ENCODE measurements at places on chromosomes 16 and 17.

GRCh38 chr17:7440834-7441195, 1.5 kb downstream of the FGF11 start:
- no peak for DNase-seq

- no peak for DNase-seq
These were observed 485.7 kb downstream of the HS3ST4 start for GRCh38 chr16:26177438-26177837.

DNA sequence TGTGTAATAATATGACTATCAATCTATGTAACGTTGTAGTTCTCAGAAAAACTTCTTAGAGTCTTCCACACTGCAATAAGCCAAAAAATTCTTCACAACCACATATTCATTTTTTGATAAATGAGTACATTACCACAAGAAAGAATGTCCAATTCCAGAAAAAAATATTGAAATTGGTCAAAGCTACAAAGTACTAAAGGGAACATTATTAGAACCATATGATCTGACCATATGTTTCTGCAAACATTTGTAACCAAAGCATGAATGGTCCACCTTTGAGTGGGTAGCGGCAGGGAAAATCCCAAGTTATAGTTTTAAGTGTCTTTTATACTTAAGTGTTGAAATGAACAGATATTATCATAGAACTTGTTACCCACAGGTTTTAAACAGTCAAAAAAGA, 71.7 kb upstream of the NACA2 start:
- DNase-seq, result peak; percentile 4

DNA sequence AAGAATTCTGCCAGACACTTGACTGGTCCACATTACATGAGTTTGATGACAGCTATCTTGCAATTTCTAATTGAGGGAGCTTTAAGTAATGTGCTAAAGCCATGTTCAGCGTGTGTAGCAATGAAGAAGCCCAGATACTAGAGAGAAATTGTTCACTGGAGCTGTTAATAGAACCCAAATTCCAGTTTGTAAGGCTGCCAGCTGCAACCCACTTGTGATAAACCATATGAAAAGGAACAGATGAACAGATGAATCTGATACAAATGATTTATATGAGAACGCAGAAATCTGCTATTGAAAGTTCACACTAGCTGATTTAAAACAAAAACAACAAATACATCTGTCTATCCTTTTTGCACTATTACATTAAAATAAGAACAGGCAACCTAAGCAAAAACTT, 6.2 kb downstream of the NACA2 start:
- no peak for DNase-seq

DNA sequence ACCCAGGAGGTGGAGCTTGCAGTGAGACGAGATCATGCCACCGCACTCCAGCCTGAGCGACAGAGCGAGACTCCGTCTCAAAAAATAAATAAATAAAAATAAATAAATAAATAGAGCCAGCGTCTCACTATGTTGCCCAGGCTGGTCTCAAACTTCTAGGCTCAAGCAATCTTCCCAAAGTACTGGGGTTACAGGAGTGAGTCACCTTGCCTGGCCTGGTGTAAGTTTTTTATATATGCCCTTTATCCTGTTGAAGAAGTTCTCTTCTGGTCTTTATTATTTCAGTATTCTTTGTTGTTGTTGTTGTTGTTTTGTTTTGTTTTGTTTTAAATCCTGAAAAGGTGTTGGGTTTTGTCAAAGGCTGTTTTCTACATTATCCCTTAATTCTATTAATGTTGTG, 30.1 kb upstream of the ABCC1 start:
- no peak for DNase-seq

All from AG20443 (cell line).